ENCODE measurements at places on chromosomes 6 and 20.

- DNase-seq = no peak
Measured at GRCh38 chr6:51302431-51302830, 483.8 kb downstream of the TFAP2B start.

GRCh38 chr20:52426856-52427255, 235.3 kb upstream of the ZFP64 start:
- DNase-seq = no peak

- DNase-seq = no peak
Measured at GRCh38 chr6:45816674-45817297, 198.9 kb downstream of the CLIC5 start.

DNA sequence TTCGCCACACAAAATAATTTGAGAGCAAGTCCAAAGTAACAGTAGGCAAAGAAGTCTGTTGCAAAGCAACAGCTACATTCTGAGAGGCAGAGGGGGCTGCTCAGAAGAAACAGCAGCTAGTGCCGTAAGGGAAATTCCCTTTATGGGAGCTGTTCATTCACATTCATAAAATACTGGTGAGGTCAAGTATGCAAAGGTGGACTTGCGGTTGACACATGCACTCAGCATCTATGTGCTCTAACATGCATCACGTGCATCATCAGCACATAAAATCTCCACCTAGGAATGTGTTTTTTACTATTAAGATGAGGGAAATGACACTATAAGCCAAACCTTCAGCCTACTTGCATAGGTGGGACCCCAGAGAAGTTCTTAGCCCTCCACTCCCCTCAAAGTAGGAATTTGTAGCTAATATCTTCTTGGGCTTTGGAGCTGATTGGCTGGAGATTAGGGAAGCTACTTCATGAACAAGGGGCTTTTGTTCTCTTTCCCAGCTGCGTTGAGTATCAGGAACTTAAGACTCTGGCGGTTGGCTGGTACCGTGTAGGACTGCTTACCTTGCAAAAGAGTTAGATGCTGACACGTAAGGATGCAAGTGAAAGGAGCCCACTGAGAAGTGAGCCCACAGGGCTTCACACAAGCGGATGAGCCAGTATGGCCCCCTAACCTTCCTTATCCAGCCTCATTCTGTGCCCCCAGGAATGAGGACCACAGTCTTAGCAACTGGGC, 12.4 kb downstream of the CST3 start:
- DNase-seq = no peak

DNA sequence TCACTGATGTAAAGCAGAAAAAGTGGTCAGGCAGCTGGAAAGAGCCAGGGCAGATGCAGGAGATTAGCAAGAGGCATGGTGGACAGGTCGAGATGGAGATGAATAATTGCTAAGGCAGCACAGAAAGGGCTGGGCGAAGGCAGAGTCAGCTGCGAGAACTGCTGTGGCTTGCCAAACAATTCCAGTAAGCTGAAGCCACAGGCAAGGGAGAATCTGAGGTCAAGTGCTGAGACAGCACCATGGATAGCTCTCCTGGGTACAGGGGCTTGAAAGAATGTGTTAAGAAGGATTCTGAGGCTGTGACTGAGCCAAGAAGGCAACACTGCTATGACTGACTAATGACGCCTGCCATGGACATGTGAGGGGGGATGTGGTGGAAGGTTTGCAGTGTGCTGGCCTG, 220.8 kb upstream of the FOXA2 start:
- DNase-seq = no peak

DNA sequence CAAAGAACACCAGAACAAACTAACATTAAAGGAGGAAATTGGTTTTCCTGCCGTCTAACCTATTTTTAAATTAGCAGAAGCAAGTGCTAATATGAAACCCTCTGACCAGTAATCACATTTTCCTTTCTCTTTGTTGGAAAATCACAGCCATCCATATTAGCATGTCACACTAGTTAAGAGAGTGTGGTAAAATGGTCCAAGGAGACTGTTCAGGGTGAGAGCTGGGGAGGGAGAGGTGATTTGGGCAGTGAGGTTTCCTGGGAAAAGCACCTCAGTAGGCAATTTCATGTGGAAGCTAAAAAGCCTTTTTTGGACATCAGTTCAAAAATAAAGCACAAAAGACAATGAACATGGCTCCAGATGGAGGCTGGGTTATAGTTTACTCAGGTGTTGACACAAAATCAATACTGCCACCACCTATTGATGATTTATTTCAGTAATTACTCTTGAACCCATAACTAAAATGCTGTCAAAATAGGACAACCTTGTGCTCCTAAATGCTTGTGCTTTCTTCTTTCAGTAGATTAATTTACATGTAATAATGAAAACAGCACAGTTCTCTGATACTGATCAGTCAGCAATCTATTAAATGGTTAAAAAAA, 333.2 kb downstream of the SAMD5 start:
- no peak for DNase-seq
